Ascending aorta (tissue), 2 donors: ENCODE measurements at places on chromosomes 13 and 19.

GRCh38 chr13:48675247-48675646, 21.5 kb downstream of the CYSLTR2 start:
- no peak for DNase-seq

- DNase-seq, result no peak
These were observed 122.1 kb upstream of the GPR12 start for GRCh38 chr13:26882731-26883130.

GRCh38 chr19:49133621-49134454, 14.5 kb downstream of the PPFIA3 start:
- no peak for DNase-seq

GRCh38 chr13:58712191-58712590, 1080.6 kb downstream of the PCDH17 start:
- no peak for DNase-seq

DNA sequence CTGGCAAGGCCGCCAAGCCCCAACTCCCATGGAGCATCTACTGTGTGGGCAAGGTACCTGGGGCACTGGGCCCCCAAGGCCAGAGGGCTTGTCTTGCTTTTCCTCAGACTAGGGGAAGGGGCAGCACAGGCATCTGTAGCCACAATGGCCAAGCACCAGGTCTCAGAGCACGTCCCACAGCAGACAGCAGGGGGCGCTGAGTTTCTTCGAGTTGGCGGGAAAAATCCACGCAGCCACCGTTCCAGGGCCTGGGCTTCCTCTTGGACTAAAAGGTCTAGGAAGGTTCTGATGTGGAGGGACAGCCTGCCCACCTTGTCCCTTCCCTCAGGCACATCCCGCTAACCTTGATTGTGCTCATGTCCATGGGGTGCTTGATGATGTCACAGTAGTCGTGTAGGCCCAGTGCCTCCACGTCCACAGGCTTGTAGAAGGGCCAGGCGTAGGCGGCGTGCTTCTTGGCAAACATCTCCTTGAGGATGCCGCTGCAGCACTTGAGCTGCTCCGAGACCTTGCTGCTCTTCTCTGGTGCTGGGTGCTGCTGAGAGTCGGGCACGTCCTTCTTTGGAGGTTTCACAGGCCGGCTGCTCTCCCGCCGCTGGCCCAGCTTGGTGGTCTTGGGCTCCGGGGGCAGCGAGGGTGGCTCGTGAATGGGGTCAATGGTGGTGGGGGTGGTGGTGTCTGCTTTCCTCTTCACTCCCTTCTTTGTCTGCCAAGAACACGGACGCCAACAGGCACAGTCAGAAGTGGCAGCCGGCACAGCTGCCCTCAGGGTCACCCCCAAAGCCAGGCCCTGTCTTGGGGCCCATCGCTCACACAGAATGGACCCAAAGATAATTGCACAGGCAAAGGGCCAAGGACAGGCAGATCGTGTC, 32.0 kb upstream of the EPHX3 start:
- DNase-seq, result peak; percentile 89
